ENCODE measurements at places on chromosomes 4 and X.

DNA sequence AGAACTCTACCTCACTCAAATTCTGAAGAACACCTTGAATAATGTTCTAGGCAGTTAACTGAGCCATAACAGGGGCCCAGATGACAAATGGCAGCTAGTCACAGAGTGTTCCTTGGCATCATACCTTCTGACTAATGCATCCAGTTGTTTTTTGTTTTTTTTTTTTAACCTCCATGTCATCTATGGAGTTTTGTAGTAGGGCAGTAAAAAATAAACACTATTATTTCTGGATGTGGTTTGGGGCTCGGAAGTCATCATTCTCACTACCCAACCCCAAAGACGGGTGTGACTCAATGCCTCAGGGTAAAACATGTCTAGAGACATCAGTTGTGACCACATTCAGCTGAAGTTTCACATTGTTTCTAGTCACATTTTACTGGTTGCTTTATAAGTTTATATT, 31.2 kb upstream of the MCF2 start:
- no peak for DNase-seq

GRCh38 chr4:15333692-15334633, 93.9 kb upstream of the C1QTNF7 start:
- DNase-seq: no peak

- DNase-seq: no peak
These were observed 110.5 kb upstream of the PAK3 start for GRCh38 chrX:110985470-110985869.

GRCh38 chr4:139085141-139085540, 69.6 kb downstream of the NOCT start:
- no peak for DNase-seq

DNA sequence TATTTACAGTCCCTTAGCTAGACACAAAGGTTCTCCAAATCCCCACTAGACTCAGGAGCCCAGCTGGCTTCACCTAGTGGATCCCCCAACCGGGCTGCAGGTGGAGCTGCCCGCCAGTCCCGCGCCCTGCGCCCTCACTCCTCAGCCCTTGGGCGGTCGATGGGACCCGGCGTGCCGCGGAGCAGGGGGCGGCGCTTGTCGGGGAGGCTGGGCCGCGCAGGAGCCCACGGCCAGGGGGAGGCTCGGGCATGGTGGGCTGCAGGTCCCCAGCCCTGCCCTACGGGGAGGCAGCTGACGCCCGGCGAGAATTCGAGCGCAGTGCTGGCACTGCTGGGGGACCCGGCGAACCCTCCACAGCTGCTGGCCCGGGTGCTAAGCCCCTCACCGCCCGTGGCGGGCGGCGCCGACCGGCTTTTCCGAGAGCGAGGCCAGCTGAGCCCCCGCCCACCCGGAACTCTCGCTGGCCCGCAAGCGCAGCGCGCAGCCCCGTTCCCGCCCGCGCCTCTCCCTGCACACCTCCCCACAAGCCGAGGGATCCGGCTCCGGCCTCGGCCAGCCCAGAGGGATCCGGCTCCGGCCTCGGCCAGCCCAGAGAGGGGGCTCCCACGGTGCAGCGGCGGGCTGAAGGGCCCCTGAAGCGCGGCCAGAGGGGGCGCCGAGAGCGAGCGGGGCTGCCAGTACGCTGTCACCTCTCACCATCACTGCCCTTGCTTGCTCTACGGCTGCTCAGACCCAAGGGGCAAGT, 39.4 kb downstream of the WFS1 start:
- DNase-seq: no peak

DNA sequence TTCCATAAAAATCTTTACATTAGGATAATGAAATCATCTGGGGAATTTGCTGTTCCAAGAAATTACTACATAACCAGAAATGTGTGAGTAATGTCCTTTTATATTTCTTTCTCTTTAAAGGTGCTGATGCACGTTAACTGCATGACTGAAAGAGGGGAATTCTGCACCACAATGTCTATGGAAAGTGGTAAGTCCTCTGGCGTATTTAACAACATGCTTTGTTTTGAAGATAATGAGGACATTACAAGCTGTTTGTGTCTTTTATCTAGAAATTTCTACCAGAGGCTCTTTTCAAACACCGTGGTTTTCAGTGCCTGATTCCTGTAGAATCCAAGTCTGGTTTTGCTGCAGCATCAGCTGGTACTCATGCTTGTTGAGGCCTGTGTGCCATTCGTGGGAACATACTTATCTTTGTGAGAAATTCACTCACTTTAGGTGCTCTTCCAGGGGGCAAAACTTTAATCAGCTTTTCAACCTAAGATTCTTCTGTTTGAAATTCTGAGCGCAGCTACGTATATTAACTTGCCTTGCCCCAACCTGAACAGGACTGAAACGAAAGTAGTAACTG, 257.2 kb downstream of the PDHA2 start:
- no peak for DNase-seq

DNA sequence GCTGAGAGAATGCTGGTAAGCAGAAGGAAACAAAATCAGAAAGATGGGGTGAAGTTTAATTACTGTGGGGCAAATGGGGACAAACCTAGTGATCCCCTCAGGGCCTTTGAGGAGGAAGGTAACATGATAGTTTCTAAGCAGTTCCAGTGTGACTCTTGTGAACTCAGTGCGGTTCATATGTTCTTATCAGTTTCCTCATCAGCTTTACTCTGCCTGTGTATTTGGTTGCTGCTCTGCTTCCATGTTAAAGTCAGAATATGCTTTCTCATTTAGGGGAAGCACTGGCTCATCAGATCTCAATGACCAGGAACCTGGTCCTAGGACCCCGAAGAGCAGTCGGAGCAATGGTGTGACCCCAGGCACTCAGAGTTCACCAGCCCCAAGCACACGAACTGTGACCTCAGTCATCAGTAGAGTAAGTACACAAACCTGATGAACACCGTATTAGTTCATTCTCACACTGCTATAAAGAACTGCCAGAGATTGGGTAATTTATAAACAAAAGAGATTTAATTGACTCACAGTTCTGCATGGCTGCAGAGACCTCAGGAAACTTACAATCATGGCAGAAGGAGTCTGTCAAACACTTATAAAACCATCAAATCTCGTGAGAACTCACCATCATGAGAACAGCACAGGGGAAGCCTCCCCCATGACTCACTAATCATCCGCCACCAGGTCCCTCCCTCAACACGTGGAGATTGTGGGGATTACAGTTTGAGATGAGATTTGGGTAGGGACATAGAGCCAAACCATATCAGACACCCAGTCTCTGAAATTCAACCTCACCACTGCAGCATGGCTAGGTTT, 83.0 kb downstream of the SYTL5 start:
- no peak for DNase-seq

- DNase-seq: no peak
These were observed 53.5 kb upstream of the TBC1D9 start for GRCh38 chr4:140809676-140810075.

DNA sequence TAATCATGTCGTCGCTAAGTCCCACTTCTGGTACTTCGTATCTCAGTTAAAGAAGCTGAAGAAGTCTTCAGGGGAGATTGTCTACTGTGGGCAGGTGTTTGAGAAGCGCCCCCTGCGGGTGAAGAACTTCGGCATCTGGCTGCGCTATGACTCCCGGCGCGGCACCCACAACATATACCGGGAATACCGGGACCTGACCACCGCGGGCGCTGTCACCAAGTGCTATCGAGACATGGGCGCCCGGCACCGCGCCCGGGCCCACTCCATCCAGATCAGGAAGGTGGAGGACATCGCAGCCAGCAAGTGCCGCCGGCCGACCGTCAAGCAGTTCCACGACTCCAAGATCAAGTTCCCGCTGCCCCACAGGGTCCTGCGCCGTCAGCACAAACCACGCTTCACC, 11.3 kb downstream of the PNCK start:
- no peak for DNase-seq

GRCh38 chrX:3420316-3420715, 73.9 kb upstream of the MXRA5 start:
- no peak for DNase-seq

DNA sequence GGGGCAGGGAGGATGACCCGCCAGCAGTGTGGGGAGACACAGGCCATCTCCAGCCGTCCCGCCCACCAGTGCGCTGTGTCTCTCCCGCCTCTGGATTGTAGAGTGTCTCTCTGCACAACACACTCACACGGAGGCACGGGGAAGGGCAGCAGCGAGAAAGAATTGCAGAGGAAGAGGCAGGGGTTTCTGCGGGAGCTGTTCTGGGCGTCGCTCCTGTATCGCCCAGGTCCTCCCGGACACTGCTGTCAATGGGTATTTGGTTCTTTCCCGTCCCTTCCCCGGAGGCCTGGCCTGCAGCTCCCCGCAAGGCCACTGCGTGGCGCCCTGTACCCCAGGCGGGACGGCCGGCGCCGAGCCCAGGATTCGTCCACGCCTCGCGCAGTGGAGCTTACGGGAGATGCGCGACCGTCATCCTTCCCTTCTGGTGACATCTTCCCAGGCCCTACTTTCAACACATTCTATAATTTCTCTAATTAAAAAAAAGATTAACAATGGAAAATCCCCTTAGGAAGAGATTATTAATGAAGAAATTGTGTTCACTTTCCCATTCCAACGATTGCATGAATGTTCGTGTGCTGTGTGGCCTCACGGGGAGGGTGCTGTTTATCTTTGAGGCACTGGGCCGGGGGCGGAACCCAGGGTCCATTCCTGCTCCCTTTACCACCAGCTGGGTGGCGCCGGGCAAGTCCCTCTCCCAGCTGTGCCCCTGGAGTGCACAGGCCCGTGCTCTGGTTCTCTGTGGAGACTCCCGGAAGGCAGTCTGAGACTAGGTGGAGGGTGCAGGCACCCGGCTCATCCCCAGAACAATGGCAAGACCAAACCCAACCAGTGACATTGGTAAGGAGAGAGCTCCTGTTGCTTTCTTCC, 95.7 kb downstream of the CPZ start:
- no peak for DNase-seq

GRCh38 chrX:119391279-119391678, 7.9 kb upstream of the SLC25A43 start:
- no peak for DNase-seq

GRCh38 chr4:136725286-136726081, 806.8 kb downstream of the PCDH18 start:
- DNase-seq: no peak

DNA sequence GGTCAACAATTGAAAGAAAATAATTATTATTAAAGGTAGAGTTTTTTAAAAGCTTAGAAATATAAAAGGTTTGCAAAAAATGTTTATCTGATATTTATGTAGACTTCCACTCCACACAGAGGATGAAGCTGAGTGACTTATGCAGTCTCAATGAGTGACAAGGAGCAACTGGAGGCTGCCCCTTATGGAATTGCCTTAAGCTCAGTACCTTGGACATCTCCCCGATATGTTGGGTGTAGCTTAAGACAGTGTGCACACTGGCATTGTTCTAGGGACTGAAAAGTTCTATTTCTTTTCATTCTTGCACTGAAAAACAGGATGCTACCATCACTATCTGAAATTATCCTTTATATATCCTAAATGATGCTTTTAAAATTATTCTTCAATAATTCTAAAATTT, 292.1 kb downstream of the PRDM5 start:
- no peak for DNase-seq

- DNase-seq: no peak
These were observed 171.8 kb downstream of the TLL1 start for GRCh38 chr4:166044871-166045270.

DNA sequence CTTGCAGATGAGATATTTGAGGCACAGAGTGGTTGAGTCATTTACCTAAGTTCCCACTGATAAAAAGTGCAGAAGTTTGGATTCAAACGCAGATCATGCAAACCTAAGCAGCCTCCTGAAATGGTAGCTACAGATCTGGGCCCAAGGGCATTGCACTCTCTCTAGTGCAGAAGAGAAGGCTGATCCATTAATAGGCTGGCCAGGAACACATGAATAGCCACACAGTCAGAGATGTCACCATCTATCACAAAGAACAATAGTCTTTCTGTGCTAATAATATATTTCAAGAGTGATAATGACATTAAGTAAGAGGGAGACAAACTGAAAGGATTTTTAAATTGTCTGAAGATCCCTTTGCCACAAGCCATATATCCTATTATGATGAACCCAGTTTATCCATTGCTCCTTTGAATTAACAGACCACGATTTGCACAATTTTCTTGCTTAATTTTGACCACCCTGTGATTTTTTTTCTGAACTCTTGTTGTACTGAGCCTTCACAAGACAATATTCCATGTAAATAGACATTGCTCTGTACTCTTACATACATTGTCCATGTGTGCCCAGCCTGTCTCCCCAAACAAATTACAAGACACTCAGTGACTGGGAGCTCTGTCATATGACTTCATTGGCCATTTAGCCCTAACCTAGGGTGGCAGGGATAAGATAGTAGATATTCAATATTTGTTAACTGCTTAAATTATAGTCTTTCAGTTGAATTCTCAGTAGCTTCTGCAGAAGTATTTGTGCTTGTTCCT, 112.4 kb upstream of the RBPJ start:
- no peak for DNase-seq

- no peak for DNase-seq
These were observed 105.5 kb downstream of the SHROOM3 start for GRCh38 chr4:76540486-76540885.

- no peak for DNase-seq
These were observed 1662.8 kb upstream of the ADGRL3 start for GRCh38 chr4:59537246-59537886.

- peak; percentile 15 for DNase-seq
These were observed 82.6 kb downstream of the GK start for GRCh38 chrX:30735839-30736238.

GRCh38 chrX:105328773-105329172, 108.3 kb upstream of the TEX13A start:
- no peak for DNase-seq

GRCh38 chr4:108315694-108316093, 147.0 kb upstream of the LEF1 start:
- no peak for DNase-seq

- DNase-seq: no peak
These were observed 319.6 kb downstream of the PTTG2 start for GRCh38 chr4:38279650-38280322.

GRCh38 chr4:168648929-168649328, 152.1 kb downstream of the PALLD start:
- DNase-seq: no peak

DNA sequence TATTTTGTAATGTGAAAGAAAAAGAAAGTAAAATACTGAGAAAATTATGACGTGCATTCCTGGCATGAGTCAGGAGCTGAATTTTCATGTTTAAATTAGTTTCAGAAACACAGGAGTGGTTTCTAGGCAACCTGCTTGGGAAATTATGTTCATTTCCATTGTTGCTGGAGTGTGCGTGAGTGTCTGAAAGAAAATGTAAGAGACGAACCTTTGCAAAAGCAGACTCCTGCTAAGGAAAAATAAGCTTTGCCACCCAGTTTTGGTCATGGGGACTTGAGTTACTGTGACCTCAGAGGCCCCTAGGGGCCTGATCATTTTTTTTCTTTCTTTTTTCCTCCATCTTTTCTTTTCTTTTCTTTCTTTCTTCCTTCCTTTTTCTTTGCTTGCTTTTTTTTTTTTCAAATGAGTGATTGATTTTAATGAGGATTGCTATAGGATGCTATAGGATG, 18.8 kb upstream of the CHRNA9 start:
- DNase-seq: no peak

GRCh38 chrX:130139474-130140201, 26.0 kb downstream of the AIFM1 start:
- DNase-seq: no peak
